ENCODE measurements at places on chromosomes 2 and 18.

DNA sequence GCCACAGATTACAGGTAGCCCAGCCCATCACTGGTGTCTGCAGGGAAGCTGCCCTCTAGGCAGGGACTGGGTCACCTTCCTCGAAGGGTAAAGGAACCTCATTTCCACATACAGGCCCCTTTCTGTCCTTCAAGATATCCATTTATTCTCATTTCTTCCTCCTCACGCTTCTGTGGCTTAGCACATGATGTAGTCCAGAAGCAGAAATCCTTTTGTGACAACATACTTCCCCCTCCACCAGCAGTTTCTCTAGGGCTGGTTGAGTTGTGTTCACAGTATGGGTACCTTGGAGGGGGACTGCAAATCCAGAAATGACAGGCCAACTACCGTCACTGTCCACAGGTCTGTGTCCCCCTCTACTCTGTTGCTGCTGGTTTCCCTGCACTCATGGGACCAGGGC, 364.9 kb downstream of the ANAPC1 start:
- no peak for DNase-seq

GRCh38 chr2:46369783-46370182, 72.6 kb downstream of the EPAS1 start:
- DNase-seq, result no peak

DNA sequence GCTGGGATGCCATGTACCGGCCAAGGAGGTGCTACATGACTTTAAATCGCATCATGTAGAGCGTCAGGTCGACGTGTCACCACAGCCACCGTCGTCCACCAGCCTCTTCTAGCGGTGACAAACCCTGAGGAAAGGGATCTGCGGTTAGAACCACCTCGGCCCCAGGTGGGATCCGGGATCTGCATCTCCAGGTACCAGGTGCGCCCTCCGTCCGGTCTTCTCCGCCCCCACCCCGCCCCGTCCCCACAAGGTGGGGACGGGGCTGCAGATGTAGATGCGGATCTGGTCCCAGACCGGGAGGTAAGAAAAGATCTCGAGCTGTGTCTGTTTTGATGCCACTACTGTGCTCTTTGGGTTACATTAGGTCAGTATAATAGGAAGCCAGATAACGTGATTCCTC, 38.4 kb downstream of the C1D start:
- DNase-seq, result no peak

- DNase-seq, result no peak
These were observed 132.9 kb upstream of the RND3 start for GRCh38 chr2:150620416-150620815.

DNA sequence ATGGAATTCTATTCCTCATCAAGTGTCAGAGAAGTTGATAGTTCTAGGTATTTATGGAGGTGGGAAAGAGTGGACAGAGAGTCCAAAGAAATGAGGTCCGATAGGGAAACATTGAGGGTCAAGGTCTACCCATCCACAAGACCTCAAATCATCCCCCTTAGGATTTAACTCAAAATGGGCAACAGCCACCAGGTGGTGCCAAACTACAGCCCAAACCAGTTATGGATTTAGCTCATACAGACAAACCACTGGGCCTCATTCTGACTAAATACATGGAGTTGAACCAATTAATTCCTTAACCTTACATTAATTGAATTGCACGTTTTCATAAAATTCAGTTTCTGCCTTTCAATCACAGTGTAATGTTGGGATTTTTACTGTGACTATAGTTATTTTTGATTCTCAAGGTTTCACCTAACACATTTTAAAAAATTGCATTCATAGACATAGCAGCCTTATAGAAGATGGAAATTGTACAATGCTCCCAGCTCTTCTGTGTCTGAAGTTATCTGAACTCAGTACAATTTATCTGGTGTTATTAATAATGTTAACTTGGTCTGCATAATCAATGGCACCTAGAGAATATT, 98.2 kb upstream of the HNMT start:
- peak; percentile 14 for DNase-seq

GRCh38 chr2:3476985-3477327, 42.4 kb downstream of the ADI1 start:
- no peak for DNase-seq

- DNase-seq, result no peak
These were observed 15.3 kb upstream of the MAP4K3 start for GRCh38 chr2:39452396-39452795.

DNA sequence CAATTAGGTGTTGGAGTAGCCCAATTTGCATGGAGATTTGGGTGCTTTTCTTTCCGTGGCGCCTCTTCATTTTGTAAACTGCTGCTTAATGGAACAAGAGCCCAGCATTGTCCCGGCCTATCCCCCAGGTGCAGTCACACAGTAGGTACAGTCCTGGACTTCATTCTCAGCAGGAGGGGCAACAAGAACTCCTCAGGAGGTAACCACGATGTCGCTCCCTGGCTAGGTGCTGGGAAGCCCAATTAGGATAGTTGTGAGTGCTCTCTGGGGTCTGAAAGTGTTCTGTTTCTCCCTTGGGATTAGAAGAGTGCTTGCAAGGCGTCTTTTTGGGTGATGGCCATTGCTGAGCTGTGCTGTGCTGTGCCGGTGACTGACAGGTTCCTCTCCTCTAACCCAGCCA, 53.8 kb downstream of the CABLES1 start:
- DNase-seq, result no peak

DNA sequence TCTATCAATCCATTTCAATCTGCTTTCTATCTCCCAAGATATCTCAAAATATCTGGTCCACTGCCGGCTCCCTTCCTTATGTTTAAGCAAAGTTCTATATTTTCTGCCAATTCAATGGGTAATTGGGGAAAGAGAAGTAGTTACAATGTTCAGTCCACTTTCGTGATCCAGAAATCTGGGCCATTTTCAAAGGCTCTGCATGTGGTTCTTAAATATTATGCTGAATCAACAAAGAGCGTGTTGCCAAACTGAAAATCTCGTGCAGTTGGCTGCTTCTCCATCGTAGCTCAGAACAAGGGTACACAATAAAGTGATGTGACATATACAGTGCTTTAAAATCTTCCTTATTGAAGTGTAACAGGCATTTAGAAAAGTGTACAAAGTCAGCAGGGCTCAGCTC, 863.1 kb downstream of the RNF144A start:
- DNase-seq, result no peak

DNA sequence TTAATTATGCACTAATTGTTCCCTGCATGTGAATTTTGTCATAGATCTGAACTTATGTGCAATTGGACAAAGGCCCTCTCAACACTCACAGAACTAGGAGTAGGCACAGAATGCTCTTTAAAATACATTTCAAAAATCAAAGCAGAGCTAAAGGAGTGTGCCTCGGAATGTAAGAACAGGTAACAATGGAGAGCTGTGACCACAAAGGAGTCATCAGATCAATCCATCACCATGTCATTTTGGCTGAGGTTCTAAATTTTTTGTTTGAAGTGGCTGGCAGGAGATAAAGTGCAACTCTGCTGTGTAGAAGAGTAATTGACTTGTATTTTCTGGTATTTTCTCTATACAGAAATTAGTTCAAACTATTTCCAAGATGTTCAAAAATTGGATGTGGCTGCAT, 155.4 kb downstream of the NRP2 start:
- no peak for DNase-seq

GRCh38 chr2:194826241-194826640, 830.8 kb upstream of the SLC39A10 start:
- DNase-seq, result no peak

- DNase-seq, result no peak
These were observed 66.1 kb downstream of the C18orf54 start for GRCh38 chr18:54423831-54424230.

- DNase-seq, result peak; percentile 64
These were observed 83.3 kb upstream of the POMC start for GRCh38 chr2:25251422-25252273.

DNA sequence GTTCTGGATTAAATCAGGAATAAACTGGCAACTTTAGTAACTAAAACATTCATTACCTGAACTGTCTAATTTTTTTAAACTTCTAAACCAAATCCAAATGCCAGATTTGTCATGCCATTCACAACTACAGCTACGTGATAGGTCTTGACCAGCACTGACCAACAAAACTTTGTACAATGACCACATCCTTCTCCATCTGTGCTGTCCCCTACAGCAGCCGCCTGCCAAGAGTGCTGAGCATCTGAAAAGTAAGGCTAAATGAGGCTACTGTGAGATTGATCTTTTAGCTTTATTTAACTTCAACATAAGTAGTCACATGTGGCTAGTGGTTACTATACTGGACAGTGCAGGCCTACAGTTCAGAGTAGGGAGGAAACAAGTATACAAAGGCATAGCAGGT, 7.6 kb downstream of the FAM168B start:
- DNase-seq, result no peak

GRCh38 chr2:7972670-7973069, 709.2 kb upstream of the ID2 start:
- no peak for DNase-seq

DNA sequence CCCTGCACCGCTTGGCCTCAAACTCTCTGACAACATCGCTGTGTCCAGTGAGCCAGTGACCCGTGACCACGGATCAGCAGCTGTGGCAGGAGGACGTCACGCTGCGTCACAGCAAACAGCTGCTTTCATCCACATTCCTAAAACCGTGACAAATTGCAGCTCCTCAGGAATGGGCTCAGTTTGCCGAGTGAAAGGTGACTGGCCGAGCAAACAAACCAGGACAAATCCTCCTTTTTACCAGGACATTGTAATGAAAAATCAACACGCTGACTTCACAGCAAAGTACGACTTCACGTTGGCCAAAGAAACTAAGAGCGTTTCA, 57.6 kb downstream of the PXDN start:
- DNase-seq, result no peak

DNA sequence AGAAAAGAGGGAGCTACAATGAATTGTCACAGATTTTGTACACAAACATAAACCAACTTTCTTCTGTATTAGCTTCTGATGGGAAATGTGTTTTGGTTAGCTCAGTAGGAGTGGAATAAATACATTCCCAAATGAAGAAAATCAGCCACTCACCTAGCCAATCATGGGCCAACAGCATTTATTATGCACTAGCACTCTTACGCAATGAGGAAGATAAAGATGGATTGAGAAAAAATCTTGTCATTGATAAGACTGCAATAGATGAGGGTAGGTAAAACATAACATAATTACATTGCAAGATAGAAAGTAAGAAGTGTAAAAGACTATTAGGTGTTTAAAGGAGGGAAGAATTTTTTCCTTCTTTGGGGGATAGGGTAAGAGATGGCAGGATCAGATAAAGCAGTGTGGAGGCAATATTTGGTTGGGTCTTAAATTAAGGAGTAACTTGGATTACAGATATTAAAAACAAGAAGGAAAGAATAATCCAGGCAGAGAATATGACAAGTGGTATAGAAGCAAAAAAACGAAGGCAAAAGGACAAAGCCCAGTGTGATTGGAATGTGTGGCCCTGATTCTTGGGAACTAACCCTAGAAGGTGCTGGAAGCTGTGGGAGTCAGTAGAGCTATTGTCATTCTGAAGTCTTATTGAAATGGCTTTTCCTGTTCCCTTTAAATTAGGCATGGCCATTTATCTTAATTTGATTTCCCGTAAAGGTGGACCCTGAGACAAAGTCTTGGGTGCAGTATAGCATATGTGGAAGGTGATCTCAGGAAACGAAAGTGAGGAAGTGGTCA, 208.4 kb upstream of the MEX3C start:
- DNase-seq, result no peak

DNA sequence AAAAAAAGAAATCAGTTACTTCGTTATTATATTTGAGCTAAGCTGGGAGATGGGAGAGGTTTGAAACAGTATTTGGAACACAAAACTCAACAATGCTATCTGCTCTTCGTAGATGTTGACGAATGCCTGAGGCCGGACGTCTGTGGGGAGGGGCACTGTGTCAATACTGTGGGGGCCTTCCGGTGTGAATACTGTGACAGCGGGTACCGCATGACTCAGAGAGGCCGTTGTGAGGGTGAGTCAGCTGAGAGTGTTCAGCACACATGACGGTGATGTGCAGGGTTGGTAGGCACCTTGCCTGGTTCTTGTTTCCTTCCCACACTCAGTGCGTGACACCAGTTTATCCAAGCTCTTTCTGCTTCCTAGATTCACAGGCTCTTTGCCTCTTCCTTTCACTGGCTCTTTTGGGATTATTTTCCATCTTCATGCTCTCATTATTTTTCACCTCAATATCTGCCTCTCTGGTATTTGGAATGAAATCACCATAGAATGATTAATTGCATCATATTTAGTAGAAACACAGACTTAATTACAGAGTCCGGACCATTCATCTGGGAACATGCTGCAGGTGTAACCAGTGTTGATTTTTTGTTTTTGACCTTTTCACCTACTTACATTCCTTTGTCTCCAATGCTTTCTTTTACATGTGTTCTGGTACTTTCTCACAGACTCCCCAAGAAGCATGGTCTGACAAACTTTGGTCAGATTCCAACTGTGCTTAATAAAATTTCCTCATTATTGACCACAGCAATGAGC, 200.6 kb upstream of the RASGRP3 start:
- DNase-seq, result no peak

- DNase-seq, result no peak
These were observed 78.2 kb downstream of the DYSF start for GRCh38 chr2:71531522-71532047.

GRCh38 chr2:196335221-196335634, 163.8 kb upstream of the STK17B start:
- DNase-seq, result no peak

- DNase-seq, result no peak
These were observed 189.0 kb downstream of the PTH2R start for GRCh38 chr2:208595386-208596275.

- DNase-seq, result no peak
These were observed 70.6 kb upstream of the ID2 start for GRCh38 chr2:8611246-8611645.

- DNase-seq, result no peak
These were observed 58.5 kb downstream of the SP3 start for GRCh38 chr2:173906626-173907025.

DNA sequence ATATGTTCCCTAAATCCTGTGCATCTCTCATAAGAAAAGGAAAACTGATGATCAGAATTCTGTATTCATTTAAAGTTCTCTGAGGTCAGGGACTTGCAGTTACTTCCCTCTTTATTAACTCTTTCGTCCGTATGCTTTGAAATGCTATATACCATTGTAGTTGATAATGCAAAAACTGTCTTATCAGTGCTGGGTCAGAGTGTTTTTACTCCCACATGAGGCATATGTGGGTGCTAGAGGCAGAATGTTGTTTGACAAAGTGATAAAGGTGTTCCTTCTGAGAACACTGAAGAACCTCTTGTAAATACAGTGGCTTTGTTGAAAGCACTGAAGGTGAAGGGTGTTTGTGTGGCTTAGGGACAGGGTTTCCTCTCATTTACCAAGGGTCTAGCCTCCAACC, 136.5 kb upstream of the NFATC1 start:
- no peak for DNase-seq

DNA sequence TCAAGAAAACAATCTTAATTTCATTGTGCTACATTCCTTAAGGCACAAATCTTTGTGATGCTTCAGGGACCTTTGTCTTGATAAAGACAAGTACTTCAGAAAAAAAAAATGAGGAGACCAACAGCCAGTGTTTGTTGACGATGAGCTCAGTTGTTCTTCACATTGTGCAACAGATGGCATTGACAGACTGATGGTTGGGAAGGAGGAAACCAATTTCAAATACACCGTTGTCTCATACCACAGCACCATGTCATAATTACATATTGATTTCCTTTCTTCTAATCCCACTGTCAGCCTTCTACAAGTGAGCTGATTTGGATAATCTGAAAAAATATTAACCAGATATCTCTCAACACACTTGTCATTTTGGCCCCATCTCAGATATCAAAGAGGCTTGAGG, 53.7 kb upstream of the GRB14 start:
- DNase-seq, result no peak

- no peak for DNase-seq
These were observed 106.1 kb downstream of the DSEL start for GRCh38 chr18:67410075-67411070.

GRCh38 chr2:205612636-205613035, 69.7 kb upstream of the NRP2 start:
- no peak for DNase-seq

Data from stimulated activated naive CD4-positive, alpha-beta T cell (primary cell).